ENCODE measurements at places on chromosomes 5 and 9.

DNA sequence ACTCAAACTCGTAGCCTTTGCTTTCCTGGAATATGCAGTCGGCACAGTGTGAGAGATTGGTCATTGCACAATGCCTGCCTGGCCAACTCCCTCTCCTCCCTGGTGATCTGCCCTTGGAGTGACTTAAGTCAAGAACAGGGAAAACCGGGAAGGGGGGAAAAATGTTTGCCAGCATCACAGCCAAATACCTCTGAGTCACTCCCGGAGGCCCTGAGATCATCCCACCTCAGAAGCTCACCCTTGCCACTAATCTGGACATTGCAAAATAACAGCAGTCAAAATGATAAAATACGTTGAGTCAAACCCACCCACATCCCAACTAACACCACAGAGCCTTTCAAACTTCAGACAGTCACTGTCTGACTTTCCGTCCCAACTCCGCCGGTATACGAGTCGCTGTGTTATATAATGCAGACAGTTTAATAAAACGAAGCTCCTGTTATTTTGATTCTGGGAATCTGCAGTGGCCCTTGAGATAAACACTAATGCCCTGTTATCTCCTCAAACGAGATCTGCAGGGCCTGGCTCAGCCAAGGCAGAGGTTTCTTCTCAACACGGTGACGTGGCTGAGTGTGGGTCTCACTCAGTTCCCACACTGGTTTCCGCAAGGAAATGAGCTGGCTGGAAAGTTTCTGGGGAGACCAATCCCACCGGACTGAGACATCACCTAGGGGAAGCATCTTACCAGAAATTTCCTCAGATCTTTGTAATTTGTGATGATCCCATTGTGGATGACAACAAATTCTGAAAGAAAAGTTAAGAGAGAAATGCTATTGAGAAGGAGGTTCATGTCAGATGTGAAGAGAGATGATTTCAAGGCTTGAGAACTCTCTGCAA is 22.1 kb downstream of the GFPT2 start:
- DNase-seq, result no peak

DNA sequence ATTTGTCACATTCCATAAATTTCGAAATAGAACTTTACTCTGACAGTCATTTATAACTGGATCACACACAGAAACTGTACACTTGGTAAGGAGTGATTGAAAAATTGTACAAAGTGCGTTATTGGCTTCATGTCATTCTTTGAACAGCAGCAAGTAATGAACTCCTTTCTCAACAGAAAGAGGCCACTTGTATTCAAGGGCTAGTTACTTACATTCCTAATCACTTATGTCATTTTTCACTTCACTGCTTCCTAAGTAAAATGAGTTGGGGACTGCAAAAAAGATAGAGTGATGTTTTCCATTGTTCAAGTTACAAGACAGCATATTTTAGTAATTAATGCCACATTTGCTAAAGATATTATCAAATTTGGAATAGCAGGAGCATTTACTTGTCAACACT is 893.2 kb downstream of the DTWD2 start:
- DNase-seq, result no peak

DNA sequence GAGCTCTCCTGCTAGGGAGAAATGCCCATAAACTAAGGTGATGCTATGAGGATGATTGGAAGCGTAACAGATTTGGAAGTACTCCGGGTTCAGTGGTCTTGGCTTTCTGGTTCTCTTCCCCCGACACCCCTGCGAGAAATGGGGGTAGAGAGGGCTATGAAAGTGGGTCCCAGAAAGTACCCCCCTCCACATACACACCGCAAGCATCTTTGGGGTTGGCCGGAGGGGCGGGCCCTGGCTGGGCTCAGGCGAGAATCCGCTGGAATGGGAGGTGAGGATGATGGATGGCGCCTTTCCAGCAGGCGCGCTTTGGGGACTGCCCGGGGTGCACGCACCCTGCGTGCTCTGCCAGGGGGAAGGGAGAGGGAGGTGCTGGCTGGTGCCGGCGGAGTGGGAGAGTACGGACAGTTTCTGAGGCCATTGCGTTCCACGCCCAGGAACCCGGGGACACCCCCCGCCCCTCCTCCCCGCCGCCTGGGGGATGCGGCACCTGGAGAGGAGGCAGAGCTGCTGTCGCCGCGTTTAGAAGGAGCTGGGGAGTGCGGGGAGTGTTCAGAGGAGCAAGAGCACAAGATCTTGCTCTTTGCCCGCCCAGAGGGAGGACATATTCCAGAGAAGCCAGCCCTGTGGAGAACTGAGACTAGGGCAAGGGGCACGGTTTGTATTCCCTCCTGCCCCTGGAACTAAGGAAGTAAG is 1.9 kb downstream of the PCSK5 start:
- peak; percentile 13 for DNase-seq

- DNase-seq, result no peak
Observed at GRCh38 chr9:79617395-79617794, 45.6 kb downstream of the TLE4 start.

All from stimulated activated CD4-positive, alpha-beta T cell treated with anti-CD3 and anti-CD28 coated beads, Interleukin-2, amount 100 ng/mL, for 48 hours (primary cell).